BJ (cell line): ENCODE measurements at places on chromosomes 13 and 19.

GRCh38 chr13:76160961-76161925, 525.1 kb downstream of the LMO7 start:
- no peak for DNase-seq

DNA sequence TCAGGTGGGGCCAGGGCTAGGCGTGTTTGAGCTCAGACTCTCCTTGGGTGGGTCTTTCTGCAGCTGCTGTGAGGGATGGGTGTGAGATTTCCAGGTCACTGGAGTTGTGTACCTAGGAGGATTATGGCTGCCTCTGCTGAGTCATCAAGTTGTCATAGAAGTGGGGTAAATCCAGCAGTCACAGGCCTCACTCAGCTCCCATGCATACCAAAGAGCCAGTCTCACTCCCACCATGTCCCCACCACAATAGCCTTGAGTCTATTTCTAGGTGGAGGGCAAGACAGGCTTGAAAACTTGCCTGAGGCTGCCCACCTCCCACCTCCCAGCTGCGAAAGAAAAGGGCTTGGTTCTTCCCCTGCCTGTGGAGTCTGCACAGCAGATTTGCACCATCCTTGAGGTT, 194.0 kb upstream of the PCDH17 start:
- no peak for DNase-seq

GRCh38 chr19:18110609-18111232, 13.1 kb downstream of the MAST3 start:
- DNase-seq: no peak

- no peak for DNase-seq
Measured at GRCh38 chr19:16074488-16075365, 1.6 kb upstream of the TPM4 start.
